ENCODE measurements at places on chromosomes 13 and 19.

- DNase-seq = no peak
Measured at GRCh38 chr19:51660975-51661600, 14.5 kb upstream of the SIGLEC14 start.

GRCh38 chr19:1805401-1806183 is 6.5 kb downstream of the ATP8B3 start:
- no peak for DNase-seq

GRCh38 chr19:14369399-14370168 is 11.7 kb upstream of the ADGRE5 start:
- no peak for DNase-seq

DNA sequence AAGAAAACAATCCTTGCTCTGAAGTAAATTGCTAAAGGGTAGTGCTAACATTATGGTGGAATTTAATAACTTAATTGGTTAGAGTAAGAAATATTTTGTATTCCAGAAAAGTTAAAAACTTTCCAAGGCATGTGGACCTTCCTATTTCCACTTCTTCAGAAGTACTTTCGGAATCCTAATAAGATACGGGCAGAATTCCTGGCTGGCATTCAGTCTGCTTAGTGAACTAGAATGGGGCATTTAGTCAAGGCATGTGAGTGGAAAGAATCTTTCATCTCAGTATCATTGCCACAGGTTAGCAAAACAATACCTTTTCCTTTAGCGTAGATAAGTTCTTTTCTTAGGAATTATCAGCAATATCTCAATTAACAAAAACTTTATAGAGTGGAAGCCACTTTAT is 85.1 kb downstream of the TNFRSF19 start:
- no peak for DNase-seq

DNA sequence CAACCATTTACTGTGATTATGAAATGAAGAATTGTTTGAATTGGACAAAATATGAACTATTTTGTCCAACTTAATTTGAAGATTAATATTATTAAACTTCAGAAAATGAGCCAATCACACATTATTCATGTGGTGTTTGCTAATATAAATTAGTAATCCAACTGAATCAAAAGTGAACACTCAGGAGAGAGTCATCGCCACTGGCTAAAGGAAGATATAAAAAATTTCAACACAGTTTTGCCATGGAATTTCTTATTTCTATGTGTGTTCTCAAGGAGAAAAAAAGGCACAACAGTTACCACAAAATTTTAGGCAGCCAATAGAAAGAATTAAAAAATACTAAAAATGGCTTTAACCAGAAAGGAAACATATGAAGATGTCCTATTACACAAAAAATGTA is 2683.8 kb downstream of the PCDH9 start:
- DNase-seq = no peak

- DNase-seq = peak; percentile 9
Measured at GRCh38 chr19:5225486-5226345, 114.9 kb downstream of the PTPRS start.

GRCh38 chr13:46165485-46166223 is 16.3 kb downstream of the LCP1 start:
- no peak for DNase-seq

- DNase-seq = no peak
Measured at GRCh38 chr13:58087566-58087965, 456.0 kb downstream of the PCDH17 start.

- DNase-seq = no peak
Measured at GRCh38 chr19:30077851-30078355, 135.9 kb downstream of the URI1 start.

DNA sequence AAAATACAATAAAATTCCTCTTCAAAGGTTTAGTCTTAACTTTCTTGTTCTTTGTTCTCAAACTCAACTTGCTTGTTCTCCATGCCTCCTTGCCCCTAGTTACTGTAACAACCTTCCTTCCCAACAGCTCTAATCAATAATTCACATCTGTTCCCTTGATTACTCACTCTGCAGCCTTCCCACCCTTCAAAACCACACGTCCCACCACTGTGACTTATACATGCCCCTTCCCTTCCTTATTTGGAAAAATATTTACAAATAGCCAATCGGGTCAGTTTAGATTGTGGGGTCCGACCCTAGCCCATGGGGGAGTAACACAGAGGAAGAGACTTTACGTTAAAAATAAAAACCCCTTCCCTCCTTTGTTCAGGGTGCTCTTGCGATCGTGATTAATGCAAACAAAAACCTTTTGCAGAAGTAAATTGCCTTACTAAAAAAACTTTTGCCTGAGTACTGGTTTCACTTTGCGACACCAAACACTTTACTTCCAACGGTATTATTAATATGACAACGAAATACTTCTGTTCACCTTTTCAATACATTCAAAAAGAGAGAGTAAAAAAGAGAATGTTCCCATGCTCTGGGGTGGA is 512 bp upstream of the ZNF93 start:
- DNase-seq = no peak

DNA sequence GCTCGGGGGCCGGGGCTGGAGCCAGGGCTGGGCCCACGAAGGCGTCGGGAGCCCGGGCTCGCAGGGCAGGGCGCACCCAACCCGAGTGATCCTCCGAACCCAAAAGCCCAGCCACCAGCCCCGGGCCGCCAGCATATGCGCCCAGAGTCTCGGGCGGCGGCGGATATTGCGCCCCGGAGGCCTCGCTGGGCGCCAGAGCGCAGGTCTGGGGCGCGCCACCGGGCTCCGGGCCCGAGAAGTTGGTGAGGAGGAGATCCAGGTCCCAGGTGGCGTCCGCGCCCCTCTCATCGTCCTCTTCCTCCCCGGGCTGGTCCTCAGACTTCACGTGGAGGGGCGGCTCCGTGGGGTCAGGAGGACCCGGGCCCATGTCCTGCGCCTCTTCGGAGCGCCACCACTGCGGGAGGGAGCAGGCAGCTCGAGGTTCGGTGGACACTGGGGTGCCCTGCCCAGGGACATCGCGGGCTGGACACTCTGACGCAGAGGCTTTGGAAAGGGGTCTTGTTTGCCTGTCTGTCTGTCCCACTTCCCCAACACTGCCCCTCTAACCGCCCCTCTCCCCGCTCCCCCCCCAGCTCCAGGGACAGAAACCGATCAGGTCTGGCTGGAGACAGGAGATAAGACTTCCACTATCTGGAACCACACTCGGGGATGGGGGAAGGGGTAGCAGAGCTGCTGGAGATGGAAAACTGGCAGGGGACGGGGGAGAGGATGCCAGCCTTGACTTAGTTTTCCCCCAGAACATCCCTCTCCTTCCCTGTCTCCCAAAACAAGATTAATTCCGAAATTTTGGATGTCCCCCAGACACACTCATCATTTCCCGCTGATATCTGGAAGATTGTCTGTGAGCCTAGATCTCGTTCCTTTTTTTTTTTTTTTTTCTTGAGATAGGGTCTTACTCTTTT is 1.0 kb downstream of the KLF1 start:
- DNase-seq = no peak

DNA sequence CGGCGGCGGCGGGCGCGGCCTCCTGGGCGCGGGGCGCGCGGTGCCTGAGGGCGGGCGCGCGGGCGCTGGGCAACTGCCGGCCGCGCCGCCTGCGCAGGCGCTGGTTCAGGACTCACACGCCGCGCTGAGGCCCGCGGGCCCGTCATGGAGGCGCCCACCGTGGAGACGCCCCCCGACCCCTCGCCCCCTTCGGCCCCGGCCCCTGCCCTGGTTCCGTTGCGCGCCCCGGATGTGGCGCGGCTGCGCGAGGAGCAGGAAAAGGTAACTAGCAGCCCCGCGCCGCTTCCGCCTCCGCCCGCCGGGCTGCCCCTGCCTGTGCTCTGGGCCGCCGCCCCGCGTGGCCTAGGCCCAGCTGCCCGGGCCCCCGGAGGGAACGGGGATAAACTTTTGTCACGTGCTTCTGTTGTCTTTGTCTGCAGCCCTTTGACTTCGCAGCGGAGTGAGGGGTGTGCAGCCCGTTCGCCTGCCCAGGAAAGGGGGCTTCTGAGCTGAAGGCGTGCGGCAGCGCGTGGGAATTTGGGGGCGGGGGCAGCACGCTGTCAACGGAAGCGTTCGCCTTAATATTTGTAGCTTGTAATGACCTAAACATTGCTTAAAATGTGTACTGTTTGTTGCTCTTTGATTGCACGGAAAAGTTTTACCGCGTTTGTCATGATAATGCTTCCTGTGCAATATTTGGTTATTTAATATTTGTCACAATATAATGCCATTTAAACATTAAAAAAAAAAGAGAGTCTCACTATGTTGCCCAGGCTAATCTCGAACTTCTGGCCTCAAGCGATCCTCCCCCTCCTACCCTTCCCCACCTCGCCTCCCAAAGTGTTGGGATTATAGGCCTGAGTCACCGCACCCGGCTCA is 594 bp downstream of the URI1 start:
- DNase-seq = peak; percentile 34

- DNase-seq = no peak
Measured at GRCh38 chr13:40031031-40031430, 375.6 kb downstream of the COG6 start.

GRCh38 chr19:6864325-6864940 is 22.9 kb upstream of the ADGRE1 start:
- no peak for DNase-seq

- no peak for DNase-seq
Measured at GRCh38 chr13:79631051-79631659, 150.2 kb downstream of the NDFIP2 start.

DNA sequence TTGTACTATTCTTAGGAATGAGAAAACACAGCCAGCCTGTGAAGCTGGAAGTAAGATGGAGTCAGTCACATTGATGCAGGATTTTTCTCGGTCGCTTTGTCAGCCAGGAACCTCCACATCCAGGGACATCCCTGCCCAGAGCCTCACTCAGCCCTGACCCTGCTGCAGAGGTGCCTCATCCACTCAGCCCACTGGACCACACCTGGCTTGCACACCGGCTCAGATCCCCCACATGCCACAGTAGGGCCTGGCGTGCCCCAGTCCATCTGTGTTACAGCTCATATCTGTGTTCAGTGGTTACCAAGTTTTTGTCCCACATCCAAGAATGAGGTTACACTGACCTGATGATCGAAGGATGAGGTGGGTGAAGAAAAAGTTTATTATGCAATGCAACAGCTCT is 1315.4 kb downstream of the SLITRK1 start:
- no peak for DNase-seq

DNA sequence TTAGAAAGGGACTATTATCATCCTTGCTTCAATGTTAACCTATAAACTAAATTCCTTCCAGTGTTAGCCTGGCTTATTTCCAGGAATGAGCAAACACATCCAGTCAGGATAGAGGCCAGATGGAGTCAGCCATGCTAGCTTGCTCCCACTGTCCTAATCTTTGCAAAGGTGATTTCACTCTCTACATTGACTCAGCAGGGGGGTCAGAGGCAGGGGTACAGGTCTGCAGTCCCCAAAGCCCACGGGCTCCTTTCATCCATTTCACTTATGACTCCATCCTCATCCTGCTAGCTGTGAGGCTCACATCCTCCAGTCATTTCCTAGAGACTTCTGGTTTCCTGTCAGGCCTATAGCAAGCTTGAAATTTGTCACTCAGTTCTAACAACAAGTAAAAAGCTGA is 63.4 kb upstream of the CEACAM8 start:
- DNase-seq = no peak

- DNase-seq = peak; percentile 22
Measured at GRCh38 chr13:111899714-111900389, 167.1 kb upstream of the SOX1 start.

Measured in NCI-H510A treated with DMSO at 0.1 percent for 48 hours (cell line).